EL (cell line): ENCODE measurements at places on chromosomes 2 and 18.
A peak's percentile ranks its signal among the peaks of the same experiment; 100 is the strongest.

GRCh38 chr2:183532514-183532913, 408.3 kb downstream of the NUP35 start:
- no peak for DNase-seq

GRCh38 chr18:48728204-48728833, 189.5 kb downstream of the CTIF start:
- DNase-seq = peak; percentile 99

GRCh38 chr2:36376319-36376765, 20.8 kb downstream of the CRIM1 start:
- DNase-seq = peak; percentile 64

DNA sequence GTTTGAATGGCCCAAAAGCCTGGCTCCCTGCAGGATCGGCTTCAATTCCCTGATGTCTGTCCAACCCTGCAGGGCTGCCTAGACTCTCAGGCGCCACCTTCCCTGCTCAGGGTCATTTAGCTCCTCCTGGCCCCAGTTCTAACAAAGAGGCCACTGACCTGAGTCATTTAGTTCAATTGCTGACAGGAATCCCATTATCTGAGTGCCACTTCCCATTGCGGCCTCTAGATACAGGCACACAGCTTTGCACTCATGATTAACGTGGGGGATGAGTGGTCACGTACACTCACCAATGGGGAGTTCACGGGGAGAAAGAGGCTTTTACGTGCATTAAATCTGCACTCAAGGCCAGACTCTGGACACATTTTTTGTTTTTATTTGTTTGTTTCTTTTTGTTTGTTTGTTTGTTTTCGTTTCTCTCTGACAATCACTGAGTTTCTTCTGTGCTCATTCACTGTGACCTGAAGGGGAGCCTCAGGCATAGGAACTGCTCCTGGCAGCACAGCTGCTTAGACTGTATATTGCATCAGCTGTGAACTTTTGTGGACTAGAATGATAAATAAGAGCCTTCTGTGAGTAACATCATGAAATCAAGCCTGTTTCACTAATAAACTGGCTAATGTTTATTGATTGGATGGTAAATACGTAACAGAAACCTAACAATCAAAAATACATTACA, 118.9 kb upstream of the CTNNA2 start:
- no peak for DNase-seq

- DNase-seq = no peak
Observed at GRCh38 chr2:207318181-207318628, 152.5 kb upstream of the KLF7 start.

DNA sequence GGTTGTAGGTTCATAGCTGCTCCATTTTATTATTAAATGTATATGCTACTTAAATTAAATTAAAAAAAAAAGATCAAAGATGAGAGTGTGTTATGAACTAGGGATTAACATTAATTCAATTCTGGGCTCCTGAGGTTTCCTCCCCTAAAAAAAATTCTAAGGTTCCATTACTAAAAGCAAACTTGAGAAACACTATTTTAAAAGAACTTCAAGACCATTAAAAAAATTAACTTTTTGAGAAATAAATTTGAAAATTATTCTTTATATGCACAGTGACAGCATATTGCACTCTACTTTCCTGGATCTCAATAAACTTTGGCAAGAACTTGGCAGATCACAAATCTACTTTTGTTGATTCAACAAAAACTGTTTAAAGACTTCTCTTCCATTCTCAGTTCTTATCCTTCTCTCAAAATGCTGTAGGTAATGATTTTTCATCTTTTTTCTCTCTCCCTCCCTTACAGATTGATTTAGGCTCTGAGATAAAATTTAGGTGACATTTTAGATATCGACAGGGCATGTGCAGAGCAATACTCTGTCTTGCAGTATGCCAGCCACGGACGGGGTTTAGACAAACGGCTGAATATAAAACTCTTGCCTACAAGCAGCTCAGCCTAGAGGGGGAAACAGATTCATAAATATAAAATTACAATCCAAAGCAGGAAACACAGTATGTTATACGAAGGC, 592 bp upstream of the MARS2 start:
- no peak for DNase-seq

DNA sequence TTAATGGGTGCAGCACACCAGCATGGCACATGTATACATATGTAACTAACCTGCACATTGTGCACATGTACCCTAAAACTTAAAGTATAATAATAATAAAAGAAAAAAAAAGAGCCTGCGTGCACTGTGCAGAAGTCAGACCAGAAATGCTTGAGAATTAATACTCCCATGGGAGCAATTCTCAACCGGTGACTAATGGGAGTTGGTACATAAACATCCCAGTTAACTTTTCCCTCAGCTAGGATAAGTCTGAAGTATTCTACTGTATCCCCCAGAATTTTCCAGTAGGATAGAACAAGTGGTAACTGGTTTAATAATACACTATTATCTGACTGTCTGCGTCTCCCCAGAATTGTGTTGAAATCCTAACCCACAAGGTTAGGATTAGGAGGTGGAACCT, 113.6 kb upstream of the COL5A2 start:
- peak; percentile 59 for DNase-seq

DNA sequence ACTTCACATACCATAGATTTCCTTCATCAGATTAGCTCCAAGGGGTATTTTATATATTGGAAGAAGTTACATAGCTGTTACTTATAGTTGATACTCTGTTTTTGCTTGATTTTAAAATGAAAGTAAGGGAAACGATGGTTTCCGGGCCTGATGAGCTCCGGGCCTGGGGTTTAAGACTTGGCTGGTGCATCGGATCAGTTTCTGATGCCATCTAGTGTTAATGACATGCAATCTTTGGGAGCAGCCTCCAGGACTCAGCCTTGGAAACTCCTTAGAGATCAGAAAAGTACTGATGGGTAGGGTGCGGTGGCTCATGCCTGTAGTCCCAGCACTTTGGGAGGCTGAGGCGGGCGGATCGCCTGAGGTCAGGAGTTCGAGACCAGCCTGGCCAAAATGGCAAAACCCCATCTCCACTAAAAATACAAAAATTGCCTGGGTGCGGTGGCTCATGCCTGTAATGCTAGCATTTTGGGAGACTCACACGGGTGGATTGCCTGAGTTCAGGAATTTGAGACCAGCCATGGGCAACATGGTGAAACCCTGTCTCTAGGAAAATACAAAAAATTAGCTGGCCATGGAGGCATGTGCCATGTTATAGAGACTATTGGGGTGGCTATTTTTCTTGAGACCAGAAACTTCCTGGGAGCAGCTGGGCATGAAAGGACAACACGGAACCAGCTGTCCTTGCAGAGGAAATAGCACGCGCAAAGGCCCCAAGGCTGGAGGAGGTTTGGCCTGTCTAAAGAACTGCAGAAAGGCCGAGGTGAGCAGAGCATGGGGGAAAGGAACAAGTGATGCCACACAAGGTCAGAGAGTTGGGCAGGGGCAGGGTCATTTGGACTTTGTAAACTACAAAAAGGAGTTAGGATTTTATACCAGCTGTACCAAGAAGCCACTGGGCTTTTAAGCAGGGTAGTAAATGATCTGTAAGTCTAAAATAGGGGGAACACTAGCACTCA, 46.9 kb upstream of the CNOT11 start:
- DNase-seq = peak; percentile 88

DNA sequence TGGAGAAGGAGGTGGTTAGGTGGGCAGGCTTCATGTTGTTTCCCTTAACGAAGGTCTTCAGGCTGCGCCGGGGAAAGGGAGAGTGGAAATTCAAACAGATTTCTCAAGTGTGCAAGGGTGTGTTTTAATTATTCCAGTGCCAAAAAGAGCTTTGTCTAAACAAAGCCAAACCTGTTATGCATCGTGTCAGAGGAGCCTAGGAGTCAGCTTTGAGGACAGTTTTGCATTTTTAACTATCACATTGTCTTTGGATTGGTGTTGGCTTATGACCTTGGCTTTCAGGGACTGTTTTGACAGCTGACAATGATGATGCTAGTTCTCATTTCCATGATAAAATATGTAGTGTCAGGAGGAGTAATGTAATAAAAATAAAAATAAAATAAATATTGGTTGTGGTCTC, 144.8 kb downstream of the LDLRAD4 start:
- no peak for DNase-seq

- DNase-seq = peak; percentile 91
Observed at GRCh38 chr2:190835303-190835930, 45.2 kb upstream of the GLS start.

DNA sequence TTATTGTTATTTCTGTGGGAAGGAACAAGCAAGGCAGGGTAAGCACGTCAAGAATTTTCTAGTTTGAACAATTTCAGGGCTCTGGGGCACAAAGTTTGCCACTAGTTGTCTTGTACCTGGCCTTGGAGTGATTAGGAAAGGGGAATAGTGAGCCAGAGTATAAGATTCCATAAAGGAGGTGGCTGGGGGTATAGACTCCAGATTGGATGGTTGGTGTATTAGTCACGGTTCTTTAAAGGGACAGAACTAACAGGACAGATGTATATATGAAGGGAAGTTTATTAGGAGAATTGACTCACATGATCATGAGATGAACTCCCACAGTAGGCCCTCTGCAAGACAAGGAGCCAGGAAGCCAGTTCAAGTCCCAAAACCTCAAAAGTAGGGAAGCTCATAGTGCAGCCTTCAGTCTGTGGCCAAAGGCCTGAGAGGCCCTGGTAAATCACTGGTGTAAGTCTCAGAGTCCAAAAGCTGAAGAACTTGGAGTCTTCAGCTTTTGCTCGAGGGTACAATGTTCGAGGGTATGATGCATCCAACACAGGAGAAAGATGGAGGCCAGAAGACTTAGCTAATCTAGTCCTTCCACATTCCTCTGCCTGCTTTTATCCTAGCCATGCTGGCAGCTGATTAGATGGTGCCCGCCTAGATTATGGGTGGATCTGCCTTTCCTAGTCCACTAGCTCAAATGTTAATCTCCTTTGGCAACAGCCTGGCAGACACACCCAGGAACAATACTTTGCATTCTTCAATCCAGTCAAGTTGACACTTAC, 31.5 kb upstream of the PTPRM start:
- peak; percentile 54 for DNase-seq

DNA sequence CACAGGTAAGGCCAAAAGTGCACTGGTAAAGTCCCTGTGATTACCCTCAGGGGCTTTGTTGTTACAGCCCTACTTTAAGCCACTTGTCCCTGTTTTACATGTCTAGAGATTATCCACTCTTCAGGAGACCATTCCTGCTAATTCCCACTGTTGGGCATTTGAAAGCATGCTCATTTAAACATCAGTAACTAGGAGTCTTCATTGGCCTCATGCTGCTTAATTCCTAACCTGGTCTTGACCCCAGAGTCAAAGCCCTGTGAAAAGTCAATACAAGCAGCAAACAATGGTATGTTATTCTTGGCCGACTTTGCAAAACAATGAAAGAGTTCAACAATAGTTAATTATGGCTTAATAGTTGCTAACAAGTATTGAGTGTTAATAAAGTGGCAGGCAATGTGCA, 23.2 kb downstream of the AFF3 start:
- no peak for DNase-seq

DNA sequence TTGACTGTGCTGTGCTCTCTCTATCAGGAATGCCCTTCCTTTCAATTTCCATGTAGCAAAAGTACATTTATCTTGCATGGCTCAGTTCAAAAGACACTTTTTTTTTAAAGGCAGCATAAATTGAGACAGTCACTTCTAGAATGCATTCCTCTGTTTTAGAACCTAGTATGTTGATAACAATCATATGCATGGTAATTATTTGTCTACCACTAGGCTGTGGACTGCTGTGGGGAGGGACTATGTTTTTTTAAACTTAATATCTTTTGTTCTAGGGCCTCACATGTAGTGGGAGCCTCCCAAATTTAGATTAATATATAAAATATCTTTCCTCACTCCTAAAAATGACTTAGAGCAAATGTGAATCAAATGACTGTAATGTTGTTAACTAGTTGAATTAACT, 269.9 kb downstream of the MEIS1 start:
- DNase-seq = no peak

DNA sequence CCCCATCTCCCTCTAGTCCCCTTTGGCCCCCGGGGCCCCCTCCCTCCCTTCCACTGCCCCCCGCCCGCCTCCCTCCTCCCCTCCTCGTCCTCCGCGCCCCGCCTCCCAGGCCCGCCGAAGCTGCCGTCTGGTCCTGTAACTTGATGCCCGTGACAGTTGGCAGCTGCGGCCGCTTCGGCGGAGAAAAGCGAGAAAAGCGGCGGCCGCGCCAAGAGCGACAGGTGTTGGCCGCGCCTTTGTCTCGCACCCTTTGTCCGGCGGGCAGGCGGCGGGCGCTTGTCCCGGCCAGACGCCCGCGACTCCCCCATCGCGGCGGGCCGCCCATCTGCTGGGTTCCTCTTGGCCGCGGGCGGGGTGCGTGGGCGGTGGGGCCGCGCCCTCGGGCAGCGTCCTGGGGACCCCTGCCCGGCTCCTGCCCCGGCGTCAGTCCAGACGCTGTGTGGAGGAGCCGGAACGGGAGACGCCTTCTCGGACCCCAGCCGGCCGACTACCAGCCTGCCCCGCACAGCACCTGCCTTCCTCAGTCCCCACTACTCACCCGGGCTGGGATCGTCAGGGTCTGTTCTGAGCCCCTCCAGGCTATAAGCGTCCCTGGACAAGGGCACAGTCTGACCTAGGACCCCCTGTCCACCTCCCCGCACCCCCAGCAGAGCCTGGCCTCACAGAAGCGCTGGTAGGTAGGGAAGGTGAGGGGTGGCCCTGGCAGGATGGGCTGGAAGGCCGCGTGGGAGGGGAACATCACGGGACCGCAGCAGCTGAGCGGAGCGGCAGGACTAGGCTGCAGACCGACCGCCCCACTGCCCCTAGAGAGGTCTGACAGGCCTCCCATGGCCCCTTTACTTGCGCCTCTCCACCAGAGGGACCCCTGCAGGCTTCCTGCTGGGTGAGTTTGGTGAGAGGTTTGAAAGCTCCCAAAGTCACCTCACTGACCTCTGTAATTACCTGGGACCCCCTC, 1.2 kb upstream of the HES6 start:
- DNase-seq = peak; percentile 30

GRCh38 chr18:10822456-10822855, 296.6 kb downstream of the NAPG start:
- DNase-seq = no peak

GRCh38 chr2:62054029-62054791, 141.7 kb upstream of the B3GNT2 start:
- no peak for DNase-seq

- DNase-seq = peak; percentile 41
Observed at GRCh38 chr2:181203916-181204315, 223.5 kb downstream of the UBE2E3 start.

GRCh38 chr2:233414777-233415570, 60.7 kb downstream of the DGKD start:
- peak; percentile 74 for DNase-seq

DNA sequence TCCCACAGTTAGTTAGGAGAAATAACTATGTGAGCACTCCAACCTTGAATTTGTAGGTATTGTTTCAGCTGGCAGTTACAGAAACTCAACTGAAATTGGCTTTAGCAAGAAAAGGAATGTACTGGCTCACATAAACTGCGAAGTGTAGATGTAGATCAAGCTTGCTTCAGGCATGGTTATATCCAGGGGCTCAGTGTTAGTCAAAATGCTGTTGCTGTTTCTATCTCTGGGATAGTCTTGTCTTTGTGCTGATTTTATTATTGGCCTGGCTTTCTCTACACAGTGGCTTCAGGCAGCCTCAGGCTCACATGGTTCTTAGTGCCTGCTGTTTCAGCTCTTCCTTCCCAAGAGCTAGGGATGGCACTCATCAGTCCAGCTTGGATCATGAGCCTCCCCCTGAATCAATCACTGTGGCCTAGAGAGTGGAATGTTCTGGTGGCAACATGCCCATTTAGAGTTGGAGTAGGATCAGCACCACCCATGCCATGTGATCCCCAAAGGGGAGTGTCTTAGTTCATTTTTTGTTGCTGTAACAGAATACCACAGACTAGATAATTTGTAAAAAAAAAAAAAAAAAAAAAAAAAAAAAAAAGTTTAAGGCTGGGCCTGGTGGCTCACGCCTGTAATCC, 69.1 kb upstream of the FOXI3 start:
- peak; percentile 18 for DNase-seq

GRCh38 chr2:189092936-189093335, 86.6 kb downstream of the COL5A2 start:
- DNase-seq = no peak
